ENCODE measurements at places on chromosomes 11 and 22.

- no peak for DNase-seq
Measured at GRCh38 chr11:2574553-2575535, 125.0 kb downstream of the KCNQ1OT1 start.

- DNase-seq: peak; percentile 25
Measured at GRCh38 chr11:101583251-101584128, at the start of gene TRPC6. Gene TRPC6, minus strand, starts transcription at chr11:101584007. Its CDS starts 504 bp downstream, at chr11:101583503.

GRCh38 chr11:2317354-2318050 is 15.7 kb downstream of the TSPAN32 start:
- no peak for DNase-seq

GRCh38 chr22:38271927-38272372 is 860 bp downstream of the TMEM184B start:
- DNase-seq: no peak

DNA sequence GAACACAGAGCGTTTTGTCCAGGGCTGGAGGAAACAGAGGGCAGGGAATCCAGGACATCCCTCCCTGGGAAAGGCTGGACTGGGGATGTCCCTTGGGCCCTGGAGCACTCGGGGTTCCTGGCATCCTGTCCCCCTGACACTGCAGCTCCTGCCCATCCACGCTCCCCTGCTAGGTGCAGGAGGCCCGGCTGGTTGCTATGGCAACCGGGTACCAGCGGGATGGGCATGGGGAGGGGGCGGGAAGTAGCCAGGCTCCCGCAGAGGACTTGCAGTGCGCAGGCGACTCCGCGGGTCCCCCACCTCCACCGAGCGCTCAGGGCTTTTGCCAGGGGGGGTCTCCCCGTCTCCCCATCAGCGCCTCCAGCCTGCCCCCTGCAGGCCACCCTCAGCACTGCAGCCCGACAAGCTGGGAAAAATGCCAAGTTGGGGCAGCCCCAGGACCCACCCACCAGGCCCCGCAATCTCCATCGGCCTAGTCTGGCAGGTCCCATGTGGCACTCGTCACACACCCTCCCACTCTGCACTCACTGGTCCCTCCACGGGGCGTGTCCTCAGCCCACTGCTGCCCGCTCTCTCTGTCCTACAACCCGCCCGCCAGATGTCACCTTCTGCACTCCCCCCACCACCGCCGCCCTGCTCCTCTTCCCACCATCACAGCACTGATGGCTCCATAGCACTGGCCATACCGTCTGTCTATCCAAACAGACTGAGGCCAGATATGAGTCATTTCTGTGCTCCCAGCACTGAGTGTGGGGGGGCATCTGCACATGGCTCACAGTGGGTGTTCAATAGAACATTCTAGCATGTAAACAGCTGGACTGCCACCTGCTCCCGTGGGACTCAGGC is 31.5 kb downstream of the KIAA0930 start:
- DNase-seq: peak; percentile 92

DNA sequence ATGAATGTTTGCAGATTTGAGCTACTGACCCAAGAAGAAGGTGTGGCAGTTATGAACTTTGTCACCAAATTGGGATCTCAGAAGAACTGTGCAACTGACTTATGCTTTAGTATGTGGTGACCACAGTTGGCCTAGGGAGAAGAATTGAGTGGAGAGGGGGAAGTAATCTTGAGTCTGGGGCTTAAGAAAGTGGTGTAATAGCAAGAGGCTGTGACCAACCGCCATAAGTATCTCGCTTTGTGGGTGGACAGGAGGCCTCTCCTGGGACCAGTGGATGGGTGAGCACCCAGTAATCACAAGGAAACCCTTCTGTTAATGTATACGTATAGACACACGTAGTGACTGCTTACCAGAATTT is 12.7 kb upstream of the IL10RA start:
- no peak for DNase-seq

GRCh38 chr11:119194811-119195440 is 9.7 kb downstream of the NHERF4 start:
- no peak for DNase-seq

All from mesenchymal stem cell (in vitro differentiated cells and primary cell).